ENCODE measurements at places on chromosomes 13 and 19. TPM values are rescaled to one million over a fixed set of nuclear protein-coding genes. Genes with fewer than 3 reads are reported as not detected.

DNA sequence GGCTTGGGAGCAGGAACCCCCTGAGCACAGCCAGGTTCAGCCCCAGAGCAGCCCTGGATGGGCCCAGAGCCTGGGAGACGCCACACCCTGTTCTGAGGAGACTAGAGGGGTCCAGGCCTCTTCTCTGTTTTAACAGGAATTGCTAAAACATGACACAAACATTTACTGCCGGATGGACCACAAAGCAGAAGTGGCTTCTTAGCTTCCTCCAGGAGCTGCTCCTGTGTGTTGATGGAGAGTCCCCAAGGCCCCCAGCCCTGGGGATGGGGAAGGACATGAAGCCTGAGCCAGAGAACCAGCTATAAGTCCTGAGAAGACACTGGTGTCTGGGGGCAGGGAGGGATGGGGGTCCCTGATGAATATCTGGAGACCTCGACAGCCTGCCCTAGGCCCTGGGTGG lies 14.6 kb downstream of the CEACAM3 start:
- no peak for DNase-seq

- no peak for DNase-seq
These were observed 919 bp downstream of the VAV1 start for GRCh38 chr19:6773323-6773931.

Gene ANGPTL8
- 2.9 TPM for polyA plus RNA-seq

Gene ZNF284
- polyA plus RNA-seq: 2.9 TPM

GRCh38 chr19:50427997-50428425 lies 4.7 kb upstream of the MYBPC2 start:
- peak; percentile 91 for DNase-seq

Gene FUT2
- polyA plus RNA-seq: 1.2 TPM

- DNase-seq: no peak
These were observed 139.9 kb upstream of the PCDH9 start for GRCh38 chr13:67369895-67370660.

DNA sequence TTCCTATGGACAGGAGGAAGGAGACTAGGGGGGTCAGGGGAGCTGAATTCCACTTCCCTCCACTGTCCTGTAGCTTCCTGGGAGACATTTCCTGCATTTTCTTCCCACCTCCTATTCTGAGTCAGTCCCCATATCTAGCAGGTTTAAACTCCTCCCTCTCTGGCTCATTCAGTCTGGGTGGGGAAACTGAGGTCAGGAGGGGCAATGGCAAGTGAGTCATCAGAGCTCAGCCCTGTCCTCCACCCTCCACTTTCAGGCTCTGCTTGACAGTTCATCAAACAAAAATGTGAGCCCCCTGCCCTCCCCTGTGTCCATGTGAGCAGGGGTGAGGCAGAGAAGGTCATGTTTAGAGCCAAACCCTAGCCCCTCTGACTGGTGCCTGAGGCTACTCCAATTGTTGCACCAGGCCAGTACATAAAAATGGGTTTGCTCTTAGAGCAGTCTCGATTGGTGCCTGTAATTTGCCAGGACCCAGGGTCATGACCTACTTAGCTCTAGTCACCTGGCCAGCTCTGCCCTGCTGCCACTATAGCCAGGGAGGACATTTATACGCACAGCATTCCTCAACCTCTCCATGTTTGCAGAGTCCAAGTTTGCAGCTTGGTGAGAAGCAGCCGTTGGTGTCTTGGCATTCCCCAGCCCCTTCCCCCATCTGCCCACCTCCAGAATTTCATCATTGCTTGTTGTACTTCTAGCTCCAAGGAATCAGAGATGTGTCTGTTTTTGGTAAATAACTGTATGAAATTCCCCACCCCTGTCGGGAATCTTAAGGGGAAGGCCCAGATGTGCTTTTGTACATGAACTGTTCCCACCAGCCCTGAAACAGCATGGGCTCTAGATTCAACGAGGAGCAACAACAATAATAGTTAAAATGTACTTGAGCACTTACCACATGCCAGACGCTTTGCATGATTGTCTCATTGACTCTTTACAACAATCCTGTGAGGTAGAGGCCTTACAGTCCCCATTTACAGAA lies 20.7 kb downstream of the SAMD4B start:
- no peak for DNase-seq

- no peak for DNase-seq
These were observed 2.6 kb downstream of the TUBA3C start for GRCh38 chr13:19178901-19179593.

DNA sequence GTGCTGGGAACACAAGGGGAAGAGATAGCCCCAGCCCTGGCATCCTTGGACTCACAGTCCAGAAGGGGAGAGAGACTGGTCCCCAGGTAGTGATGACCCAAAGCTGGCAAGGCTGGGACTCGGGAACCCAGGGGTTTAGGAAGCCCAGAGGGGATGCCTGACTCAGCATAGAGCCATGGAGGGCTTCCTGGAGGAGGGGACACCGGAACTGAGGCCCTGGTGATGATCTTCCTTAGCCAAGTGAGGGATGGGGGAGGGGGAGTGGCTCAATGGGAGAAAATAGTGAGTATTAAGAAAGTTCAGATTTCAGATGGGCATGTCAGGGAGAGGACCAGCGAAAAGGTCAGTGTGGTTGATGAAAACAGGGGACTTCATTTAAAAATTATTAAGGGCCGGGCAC lies 26.8 kb downstream of the EXOC3L2 start:
- no peak for DNase-seq

DNA sequence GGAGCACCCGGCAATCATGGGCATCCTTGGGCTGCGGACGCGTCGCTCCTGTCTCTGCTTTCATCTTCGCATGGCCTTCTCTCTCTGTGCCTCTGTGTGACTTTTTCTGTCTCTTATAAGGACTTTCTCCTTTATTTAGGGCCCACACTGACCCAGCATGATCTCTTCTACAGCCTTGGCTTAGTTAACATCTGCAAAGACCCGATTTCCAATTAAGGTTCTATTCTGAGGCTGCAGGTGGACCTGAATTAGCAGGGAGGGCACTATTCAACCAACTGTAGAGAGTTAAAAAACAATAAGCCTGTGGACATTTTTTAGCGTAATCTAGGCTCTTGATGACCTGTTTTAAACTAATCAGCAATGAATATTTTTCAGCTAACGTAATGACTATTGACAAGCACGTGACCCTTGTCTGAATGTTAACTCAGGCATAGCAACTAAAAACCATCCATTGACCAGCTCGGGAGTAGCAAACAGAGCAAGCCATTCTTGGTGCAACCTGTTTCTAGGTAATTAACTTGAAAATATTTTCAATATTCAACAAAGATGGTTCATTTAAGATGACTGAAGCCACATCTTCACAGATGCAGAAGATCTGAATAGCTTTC lies 15.2 kb downstream of the F10 start:
- no peak for DNase-seq

DNA sequence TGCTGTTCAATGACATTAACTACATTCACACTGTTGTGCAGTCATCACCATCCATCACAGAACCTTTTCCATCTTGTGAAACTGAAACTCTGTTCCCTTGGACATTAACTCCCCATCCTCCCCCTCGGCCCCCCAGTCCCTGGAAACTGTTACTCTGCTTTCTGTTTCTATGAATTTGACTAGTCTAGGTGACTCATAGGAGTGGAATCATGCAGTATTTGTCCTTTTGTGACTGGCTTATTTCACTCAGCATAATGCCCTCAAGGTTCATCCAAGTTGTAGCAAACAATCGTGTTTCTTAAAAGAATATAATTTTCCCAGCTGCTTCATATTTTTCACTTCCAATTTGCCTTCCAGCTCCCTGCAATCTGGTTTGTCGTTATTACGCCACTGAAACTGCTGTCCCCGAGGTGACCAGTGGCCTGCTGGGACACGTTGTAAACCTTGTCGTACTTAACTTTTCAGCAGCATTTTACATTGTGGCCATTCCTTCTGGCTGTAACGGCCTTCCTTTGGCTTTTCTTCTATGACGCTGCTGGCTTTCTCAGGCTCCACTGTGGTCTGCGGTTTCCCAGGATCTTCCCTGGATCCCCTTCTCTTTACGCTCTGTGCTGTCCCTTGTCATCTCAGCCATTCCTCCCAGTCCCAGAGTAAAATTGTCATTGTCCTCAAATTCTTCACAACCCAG lies 74.0 kb downstream of the DHRS12 start:
- peak; percentile 69 for DNase-seq

- DNase-seq: no peak
These were observed 24.1 kb upstream of the NDFIP2 start for GRCh38 chr13:79456656-79457365.

GRCh38 chr19:18160493-18160970 lies 7.6 kb downstream of the PIK3R2 start:
- DNase-seq: no peak

- DNase-seq: no peak
These were observed 132.5 kb downstream of the ZNF675 start for GRCh38 chr19:23554548-23554947.

Gene PGLYRP2
- not detected for polyA plus RNA-seq

- DNase-seq: no peak
These were observed 2.2 kb upstream of the PRKD2 start for GRCh38 chr19:46718934-46719622.

Gene RFPL4AL1
- polyA plus RNA-seq: not detected

GRCh38 chr19:28960986-28961705 lies 251.8 kb downstream of the UQCRFS1 start:
- no peak for DNase-seq

GRCh38 chr13:98108341-98108740 lies 34.6 kb upstream of the FARP1 start:
- DNase-seq: no peak

- peak; percentile 50 for DNase-seq
These were observed 23.3 kb downstream of the SERP2 start for GRCh38 chr13:44396701-44397580.

- DNase-seq: no peak
These were observed 1.1 kb downstream of the BSG start for GRCh38 chr19:573519-573825.

DNA sequence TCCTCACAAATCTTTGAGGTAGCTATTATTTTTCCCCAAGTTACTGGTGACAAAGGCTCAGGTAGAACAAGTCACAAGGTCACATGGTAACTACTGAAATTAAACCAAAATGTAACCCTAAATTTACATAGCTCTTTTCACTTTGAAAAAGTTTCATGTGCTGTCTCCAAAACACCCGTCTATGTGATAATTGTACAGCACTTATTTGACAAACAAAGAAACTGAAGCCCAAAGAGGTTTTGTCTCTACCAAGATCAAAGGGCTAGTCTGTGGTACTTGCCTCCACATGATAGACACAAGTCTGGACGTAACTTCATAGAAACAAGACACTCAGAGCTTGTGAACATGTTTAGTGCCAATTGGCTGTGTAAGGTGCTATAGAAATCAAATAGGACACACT lies 108.3 kb downstream of the SACS start:
- no peak for DNase-seq

GRCh38 chr13:42137856-42138537 lies 89.5 kb downstream of the DGKH start:
- no peak for DNase-seq

Gene ERCC5
- polyA plus RNA-seq: 45.5 TPM

DNA sequence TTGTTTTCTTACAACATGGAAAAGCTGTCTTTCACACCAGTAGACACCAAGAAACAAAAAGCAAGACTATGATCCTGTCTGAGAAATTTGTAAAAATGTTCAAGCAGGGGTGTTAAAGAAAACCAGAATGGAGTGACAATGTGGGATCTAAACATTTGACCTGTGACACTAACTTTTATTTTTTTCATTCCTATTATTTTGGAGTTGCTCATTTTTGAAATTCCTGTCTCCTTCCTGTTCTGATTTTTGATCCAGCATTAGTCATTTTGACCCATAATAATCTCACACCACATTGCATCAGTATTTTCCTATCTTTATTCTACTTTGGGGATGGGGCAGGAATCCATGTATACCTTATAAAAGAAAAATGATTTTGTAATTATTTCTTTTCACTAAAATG lies 164.2 kb downstream of the DLEU7 start:
- DNase-seq: no peak

DNA sequence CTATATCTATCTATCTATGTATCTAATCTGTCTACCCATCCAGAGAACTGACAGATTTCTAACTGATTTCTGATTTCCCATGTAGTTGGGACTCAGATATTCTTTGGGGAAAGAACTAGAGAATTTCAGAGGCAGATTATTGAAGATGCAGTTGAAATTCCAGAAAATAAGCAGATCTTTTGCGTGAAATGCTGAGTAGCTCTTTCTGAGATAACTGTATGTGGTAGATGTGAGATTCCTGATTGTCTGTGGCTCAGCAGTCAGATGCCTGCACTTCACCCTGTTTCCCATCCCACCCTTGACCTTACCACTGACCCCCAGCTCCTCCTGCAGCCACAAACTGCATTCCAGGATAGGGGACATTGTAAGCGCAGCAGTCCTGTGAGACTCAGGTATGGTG lies 61.5 kb downstream of the DGKH start:
- no peak for DNase-seq

Gene PRTN3
- polyA plus RNA-seq: 6.1 TPM

- DNase-seq: peak; percentile 34
These were observed 11.6 kb downstream of the NFILZ start for GRCh38 chr19:8641908-8642547.

Gene KRTDAP
- polyA plus RNA-seq: 6.6 TPM

GRCh38 chr19:511101-511851 lies 4.0 kb downstream of the TPGS1 start:
- DNase-seq: no peak

Gene TMEM238
- 0.32 TPM for polyA plus RNA-seq

Gene S1PR5
- 1.2 TPM for polyA plus RNA-seq

Gene SIGLECL1
- not detected for polyA plus RNA-seq

Gene CABP5
- not detected for polyA plus RNA-seq

Gene TMEM91
- polyA plus RNA-seq: 6.8 TPM

GRCh38 chr13:99359528-99359927 lies 52.3 kb upstream of the GPR183 start:
- no peak for DNase-seq

GRCh38 chr13:43631106-43631505 lies 155.7 kb downstream of the ENOX1 start:
- DNase-seq: no peak

- no peak for DNase-seq
These were observed 187.2 kb downstream of the ITGBL1 start for GRCh38 chr13:101639711-101640110.

Data from hindlimb muscle (tissue), 1 donor.